Glutamatergic neuron (in vitro differentiated cells): ENCODE measurements at places on chromosomes 16 and 17. TPM values are rescaled to one million over a fixed set of nuclear protein-coding genes. Genes with fewer than 3 reads are reported as not detected.
A peak's percentile ranks its signal among the peaks of the same experiment; 100 is the strongest.

DNA sequence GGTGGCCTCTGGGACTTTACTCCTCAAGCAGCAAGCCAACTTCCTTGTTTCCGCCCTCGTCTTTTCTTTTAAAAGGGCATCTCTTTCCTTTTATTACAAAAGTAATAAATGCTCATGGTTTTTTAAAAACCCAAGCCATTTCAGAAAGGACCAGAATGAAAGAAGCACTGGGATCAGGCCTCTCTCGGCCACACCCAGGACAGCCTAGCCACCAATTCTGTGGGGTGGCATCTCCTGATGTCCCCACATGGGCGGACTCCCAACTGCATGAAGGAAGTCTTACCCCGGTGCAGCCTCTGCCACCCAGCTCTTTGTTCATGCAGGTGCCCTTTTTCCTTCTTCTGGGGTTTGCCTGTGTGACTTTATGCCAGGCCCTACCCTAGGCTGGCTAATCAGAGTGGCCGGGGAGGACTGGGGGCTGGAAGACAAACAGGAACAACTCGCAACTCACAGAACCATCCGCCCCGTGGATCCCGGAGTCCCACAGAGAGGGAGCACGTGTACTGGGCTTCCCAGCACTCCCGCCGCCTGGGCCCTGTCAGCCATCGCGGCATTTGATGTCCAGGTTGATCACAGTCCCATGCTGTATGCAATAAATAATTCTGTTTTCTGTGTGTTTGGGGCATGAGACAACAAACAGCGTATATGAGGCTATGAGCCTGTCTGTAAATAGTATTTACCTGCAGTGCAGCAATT, 2.6 kb upstream of the RASD1 start:
- no peak for DNase-seq
- H3K4me3 ChIP-seq, result no peak overlapping the region
- peaks cover 4% of the 10 kb centered on the region for H3K36me3 ChIP-seq
- peak overlapping the region; percentile 66 for H3K27ac ChIP-seq
- H3K27me3 ChIP-seq, result peaks cover 20% of the 10 kb centered on the region

DNA sequence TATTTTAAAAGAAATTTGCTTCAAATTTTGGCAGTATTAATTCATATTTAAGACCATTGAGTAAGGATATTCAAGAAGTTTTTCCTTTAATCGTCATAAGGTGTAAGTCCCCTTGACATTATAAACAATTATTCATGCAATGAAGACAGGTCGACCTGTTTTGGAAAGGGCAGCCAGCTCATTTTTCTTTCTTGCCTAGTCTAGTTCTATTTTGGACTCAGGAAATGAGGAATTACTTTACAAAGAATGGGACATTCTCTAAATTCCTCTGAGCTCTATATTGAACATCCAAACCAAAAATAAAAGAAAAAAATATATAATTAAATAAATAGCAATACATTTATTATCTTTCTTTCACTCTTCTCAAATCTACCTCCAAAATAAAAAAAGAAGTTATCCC, 595.6 kb upstream of the KIF2B start:
- no peak for DNase-seq
- no peak overlapping the region for H3K4me3 ChIP-seq
- no peak overlapping the region for H3K27ac ChIP-seq
- no peaks in the 10 kb centered on the region for H3K27me3 ChIP-seq

GRCh38 chr17:36684134-36684533, 82.8 kb downstream of the MRM1 start:
- peaks cover 4% of the 10 kb centered on the region for H3K27me3 ChIP-seq
- no peak overlapping the region for H3K27ac ChIP-seq
- H3K36me3 ChIP-seq, result no peaks in the 10 kb centered on the region

The TBC1D10B gene
- total RNA-seq, result 85.2 TPM

GRCh38 chr16:31025339-31025738, 8.0 kb upstream of the STX4 start:
- no peak for DNase-seq
- H3K4me3 ChIP-seq, result no peak overlapping the region

The INCA1 gene
- total RNA-seq, result 0.44 TPM

DNA sequence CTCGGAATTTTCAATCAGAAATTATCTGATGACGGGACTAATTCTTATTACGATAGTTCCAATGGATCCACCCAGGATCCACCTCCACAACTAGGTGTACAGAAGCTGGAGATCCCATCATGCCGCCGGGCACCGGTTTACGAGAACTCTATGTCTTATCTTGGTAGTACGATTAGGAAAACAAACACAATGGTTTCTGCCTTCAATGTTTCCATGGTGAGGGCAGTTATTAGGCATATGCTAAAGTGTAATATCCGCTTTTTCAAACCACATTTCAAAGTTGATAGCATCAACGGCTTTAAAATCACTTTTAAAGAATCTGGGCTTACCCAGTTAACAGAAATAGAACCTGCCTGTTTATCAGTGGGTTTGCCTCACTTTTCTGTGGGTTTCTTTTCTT, 705.7 kb downstream of the MAF start:
- no peak for DNase-seq
- no peaks in the 10 kb centered on the region for H3K4me1 ChIP-seq
- H3K36me3 ChIP-seq, result no peaks in the 10 kb centered on the region
- no peak overlapping the region for H3K27ac ChIP-seq

DNA sequence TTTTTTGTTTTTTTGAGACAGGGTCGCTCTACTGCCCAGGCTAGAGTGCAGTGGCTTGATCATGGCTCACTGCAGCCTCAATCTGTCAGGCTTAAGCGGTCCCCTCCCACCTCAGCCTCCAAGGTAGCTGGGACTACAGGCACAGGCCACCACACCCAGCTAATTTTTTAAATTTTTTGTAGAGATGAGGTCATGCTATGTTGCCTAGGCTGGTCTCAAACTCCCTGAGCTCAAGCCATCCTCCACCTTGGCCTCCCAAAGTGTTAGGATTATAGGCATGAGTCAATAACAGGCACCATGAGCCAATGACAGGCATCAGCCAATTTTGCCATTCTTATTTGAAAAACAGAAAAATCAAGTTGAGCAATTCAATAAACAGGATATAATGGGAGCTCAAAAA, 125.0 kb downstream of the SPAG9 start:
- no peak for DNase-seq
- no peak overlapping the region for H3K27ac ChIP-seq
- H3K36me3 ChIP-seq, result peaks cover 6% of the 10 kb centered on the region
- H3K4me3 ChIP-seq, result no peak overlapping the region
- no peaks in the 10 kb centered on the region for H3K4me1 ChIP-seq
